ENCODE measurements at places on chromosomes 7 and 10. TPM values are rescaled to one million over a fixed set of nuclear protein-coding genes. Genes with fewer than 3 reads are reported as not detected.

GRCh38 chr7:79529214-79529880 lies 75.9 kb upstream of the MAGI2 start:
- DNase-seq = no peak
- no peak overlapping the region for H3K4me3 ChIP-seq
- peaks cover 5% of the 10 kb centered on the region for H3K4me1 ChIP-seq
- H3K27ac ChIP-seq = no peak overlapping the region
- no peaks in the 10 kb centered on the region for H3K36me3 ChIP-seq

- H3K27ac ChIP-seq = no peak overlapping the region
- H3K4me3 ChIP-seq = no peak overlapping the region
- no peaks in the 10 kb centered on the region for H3K4me1 ChIP-seq
- peaks cover 5% of the 10 kb centered on the region for H3K27me3 ChIP-seq
- peak; percentile 67 for DNase-seq
These were observed 49.9 kb upstream of the SH2B2 start for GRCh38 chr7:102236592-102237287.

DNA sequence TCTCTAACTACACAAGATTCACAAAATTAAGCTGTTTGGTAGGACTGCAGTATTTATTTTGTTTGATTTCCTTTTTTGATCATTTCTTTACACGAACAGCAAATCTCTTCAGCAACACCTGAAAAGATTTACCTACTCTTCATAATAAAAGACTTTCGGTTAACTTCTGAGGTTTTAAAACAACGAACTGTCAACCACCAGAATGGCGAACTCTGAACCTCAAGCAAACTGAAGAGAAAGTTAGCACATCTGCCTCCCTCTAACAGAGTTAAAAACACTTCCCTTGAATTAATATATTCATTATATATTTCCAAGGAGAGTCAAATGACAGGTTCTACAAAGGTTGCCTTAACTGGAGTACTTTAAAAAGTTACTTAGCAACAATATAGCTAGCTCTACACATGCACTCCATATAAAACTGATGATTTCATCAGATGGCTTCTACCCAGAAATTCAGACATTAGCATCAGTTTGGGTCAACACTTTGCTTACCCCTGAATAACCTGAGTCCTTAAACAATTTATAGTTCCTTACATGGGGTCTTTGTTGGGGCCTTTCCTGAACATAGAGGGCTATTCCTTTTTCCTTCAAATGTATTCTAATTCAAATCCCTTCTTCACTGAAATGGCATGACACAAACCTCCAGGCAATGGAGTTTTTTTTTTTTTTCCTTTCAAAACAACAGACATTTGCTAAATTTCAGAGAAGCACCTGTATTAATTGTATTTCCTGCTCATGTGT lies 118.3 kb downstream of the SEM1 start:
- H3K27ac ChIP-seq = no peak overlapping the region
- H3K4me1 ChIP-seq = peaks cover 5% of the 10 kb centered on the region
- no peak for DNase-seq
- no peaks in the 10 kb centered on the region for H3K27me3 ChIP-seq
- H3K36me3 ChIP-seq = no peaks in the 10 kb centered on the region
- no peak overlapping the region for H3K4me3 ChIP-seq

DNA sequence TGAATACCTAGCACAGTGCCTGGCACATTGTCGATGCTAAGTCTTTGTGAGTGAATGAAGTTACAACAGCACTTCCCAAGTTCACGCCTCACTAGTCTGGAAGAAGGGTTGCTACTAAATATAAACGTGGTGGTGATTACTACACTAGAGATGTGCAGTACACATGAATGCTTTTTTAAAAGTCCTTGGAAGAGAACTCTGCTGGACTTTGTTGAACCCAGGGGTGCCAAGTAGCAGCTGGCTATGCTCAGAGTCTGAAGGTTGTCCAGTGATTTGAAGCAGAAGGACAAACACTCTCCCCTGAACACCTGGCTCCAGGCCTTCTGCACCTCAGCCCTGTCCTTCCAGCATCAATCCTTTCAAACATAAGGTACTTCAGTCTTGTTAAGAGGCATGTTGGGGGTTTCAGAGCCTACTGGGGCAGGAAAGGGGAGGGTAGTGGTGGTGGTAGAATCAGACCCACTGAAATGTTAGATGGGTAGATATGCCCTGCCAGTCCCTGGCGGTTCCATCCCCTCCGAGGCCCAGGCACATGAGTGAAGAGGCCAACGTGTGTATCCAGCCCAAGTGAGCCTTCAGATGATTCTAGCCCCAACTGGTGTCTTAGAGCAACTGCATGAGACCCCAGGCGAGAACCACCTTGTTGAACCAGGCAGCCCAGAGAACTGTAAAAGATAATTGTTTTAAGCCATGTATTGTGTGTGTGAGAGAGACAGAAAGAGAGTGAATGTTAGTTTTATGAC lies 94.4 kb downstream of the TAX1BP1 start:
- peak overlapping the region; percentile 11 for H3K27ac ChIP-seq
- no peak overlapping the region for H3K4me3 ChIP-seq
- H3K4me1 ChIP-seq = peaks cover 25% of the 10 kb centered on the region
- H3K36me3 ChIP-seq = no peaks in the 10 kb centered on the region
- no peak for DNase-seq

DNA sequence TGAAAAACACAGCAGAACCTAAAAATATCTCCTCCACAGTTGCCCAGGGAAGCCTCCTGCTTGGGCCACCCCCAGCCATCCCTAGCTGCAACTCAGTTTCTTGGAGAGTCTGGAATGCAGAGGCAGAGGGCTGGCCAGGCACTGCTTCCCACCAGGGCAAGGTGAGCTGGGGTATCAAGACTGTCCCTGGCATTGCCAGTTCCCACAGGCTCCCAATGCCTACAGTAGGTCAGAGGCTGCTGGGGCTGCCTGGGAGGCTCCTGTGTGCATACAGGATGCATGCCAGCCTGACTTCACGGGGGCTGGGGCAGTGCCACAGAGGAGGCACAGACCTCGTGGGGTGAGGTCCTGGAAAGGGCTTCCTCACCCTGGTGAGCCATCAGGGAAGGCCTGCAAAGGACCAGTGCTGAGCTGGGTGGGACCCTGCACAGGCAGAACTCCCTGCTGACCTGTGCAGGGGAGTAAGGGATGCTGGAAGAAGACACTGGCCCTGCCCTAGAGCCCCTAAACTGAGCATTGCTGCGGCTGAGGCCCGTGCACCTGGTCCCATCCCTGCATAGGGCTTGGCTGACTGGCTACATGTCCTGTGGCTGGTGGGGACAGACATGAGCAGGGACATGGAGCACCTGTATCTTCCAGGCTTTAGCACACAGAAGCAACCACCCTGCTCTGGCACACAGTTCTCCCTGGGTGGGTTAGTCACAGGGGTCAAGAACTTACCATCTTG lies 121.9 kb upstream of the RET start:
- H3K27me3 ChIP-seq = peaks cover 9% of the 10 kb centered on the region
- DNase-seq = peak; percentile 1
- H3K4me3 ChIP-seq = no peak overlapping the region
- H3K4me1 ChIP-seq = peaks cover 8% of the 10 kb centered on the region
- no peaks in the 10 kb centered on the region for H3K36me3 ChIP-seq
- H3K27ac ChIP-seq = no peak overlapping the region

DNA sequence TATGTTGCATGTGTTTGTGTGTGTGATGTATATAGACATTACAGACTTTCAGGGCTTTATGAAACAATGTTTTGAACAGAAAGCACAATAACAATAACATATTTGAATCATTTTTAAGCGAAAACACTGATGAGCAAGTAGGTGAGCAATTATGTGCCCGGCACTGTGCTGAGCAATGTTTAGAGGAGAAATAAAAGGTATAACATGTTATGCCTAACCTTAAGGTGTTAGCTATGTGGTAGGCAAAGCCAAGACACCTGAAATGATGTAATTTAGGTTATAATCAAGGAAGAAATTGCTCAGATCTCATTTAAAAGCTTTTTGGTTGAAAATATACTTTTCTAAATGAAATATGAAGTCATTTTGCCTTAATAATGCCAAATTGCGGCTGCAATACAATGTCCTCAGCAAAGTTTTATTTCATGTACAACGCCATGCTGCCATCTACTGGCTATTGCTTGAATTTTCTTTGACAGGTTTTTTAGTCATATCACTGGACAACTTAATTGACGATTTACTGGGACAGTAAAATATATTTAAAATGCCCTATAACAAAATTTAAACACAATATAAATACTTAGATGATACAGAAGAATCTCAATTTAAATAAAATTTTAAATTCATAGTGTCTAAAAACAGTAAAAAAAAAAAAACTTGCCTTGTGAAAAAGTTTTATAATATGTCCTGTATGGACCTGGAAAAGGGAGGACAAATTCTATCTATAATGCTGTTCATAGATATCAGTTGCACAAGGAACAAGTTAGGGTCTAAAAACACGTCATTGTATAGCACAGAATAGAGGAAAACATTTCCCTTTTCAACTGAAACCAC lies 131.1 kb upstream of the CDK1 start:
- H3K27ac ChIP-seq = no peak overlapping the region
- no peaks in the 10 kb centered on the region for H3K4me1 ChIP-seq
- peak; percentile 63 for DNase-seq
- peaks cover 1% of the 10 kb centered on the region for H3K27me3 ChIP-seq

GRCh38 chr7:97107192-97107800 lies 10.2 kb upstream of the SDHAF3 start:
- no peak overlapping the region for H3K4me3 ChIP-seq
- H3K4me1 ChIP-seq = no peaks in the 10 kb centered on the region
- no peaks in the 10 kb centered on the region for H3K27me3 ChIP-seq
- no peak for DNase-seq

The MASTL gene
- 9.9 TPM for total RNA-seq

The C10orf53 gene
- not detected for total RNA-seq

The CARD11 gene
- 3.9 TPM for total RNA-seq

All from endothelial cell (in vitro differentiated cells).